ENCODE measurements at places on chromosomes 3 and 15.
A peak's percentile ranks its signal among the peaks of the same experiment; 100 is the strongest.

- no peak for DNase-seq
Observed at GRCh38 chr3:113091417-113091816, 100.6 kb downstream of the GTPBP8 start.

DNA sequence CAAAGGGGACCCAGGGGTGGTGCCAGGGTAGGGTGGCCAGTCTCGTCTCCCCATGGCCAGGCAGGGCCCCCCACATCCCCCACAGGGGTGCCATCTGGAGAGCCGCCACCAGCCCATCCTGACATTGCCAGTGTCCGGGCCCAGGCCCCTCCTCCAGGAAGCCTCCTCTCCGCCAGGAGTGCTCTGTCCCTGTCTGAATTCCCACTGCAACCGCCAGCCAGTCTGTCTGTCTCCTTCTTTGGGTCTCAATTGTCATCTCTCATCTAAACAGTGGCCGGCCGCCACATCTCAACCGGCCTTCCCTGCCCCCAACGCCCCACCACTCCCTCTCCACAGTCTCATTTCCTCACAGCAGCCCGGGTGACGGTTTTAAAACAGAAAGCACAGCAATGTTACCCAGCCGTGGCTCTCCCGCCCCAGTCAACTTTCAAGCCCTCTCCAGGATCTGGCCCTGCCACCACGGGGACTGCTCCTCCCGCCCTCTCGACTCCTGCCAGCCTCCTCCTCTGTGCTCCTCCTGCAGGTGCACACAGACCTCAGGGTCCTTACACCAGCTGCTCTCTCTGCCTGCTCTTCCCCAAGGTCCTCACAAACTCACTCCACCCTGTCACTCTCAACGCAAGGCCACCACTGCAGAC is 57.0 kb downstream of the IQSEC1 start:
- no peak for DNase-seq

- DNase-seq, result no peak
Observed at GRCh38 chr3:129937717-129938116, 36.8 kb upstream of the TRH start.

DNA sequence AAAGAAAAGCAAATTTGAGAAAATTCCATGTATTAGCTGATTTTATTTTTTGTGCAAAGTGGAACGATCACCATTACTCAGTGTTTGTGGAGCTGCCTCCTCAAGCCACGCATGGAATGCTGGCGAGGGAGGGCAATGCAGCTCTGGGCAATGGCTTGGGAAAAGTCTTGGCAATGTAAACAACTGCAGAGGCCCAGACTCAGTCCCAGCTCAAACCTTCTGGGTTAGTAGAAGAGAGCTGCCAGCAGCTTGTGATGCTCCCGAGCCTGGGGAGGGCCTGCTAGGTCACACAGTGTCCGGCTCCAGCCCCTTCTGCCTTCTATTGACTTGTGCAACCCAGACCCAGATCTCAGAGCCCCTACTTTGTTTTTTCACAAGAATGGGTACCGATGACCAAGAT is 4.3 kb downstream of the EPHB1 start:
- DNase-seq, result peak; percentile 73

- no peak for DNase-seq
Observed at GRCh38 chr3:122940628-122941086, 86.9 kb downstream of the SEMA5B start.

DNA sequence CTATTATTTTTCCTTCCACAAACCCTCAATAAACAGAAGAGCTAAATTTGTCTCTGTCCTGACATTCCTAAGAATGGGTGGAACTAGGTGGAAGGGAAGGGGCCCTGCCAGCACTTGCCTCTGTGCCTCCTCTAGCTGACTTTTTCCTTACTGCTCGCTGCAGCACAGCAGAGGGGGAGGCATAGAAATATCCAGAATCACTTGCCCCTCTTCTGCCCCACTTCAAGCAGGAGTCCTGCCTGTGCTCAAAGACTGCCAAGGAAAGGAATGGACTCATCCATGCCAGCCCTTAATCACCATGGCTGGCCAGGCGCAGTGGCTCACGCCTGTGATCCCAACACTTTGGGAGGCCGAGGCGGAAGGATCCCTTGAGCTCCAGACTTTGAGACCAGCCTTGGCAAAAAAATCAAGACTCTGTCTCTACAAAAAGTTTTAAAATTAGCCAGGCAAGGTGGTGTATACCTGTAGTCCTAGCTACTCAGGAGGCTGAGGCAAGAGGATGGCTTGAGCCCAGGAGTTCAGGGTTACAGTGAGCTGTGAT is 51.8 kb downstream of the ADCY5 start:
- no peak for DNase-seq

DNA sequence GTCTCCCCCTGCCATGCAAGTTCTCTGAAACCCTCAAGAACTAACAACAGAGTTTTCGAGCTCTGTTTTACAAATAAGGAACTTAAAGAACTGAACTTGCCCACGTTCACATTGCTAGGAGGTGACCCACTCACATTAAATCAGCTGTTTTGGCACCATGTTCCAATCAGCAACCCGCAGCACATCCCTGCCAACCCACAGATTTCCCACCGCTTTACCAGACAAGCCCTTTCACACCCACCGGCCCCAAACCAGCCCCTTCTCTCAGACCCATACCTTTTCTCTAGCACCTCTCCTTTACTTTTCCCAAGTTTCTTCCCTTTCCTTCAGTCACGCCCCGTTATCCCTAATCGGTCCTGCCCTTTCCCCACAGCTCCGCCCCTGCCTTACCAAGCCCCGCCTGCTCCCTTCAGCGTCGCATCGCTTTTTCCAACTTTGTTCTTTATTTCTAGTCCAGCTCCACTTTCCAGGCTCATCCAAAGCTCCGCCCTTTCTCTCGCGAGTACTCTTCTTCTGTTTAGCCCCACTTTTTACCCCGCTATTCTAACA is 804 bp upstream of the BRPF1 start:
- DNase-seq, result no peak

- no peak for DNase-seq
Observed at GRCh38 chr3:193771011-193771652, 178.1 kb downstream of the OPA1 start.

DNA sequence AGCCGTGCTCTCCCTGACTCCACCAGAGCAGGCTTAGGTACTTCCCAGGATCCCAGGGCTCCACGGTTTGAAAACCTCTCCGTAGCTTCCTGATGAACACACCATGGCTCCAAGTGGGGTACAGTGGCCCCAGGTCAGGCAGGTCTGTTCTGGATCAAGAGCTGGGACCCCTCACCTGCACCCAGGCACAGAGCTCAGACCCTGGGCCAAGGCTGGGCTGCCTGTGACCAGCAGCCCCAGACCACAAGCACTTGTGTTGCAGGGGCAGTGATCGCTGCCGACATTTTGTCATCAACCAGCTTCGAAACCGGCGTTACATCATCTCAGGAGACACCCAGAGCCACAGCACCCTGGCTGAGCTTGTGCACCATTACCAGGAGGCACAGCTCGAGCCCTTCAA is 5.3 kb downstream of the SH2D7 start:
- no peak for DNase-seq
